ENCODE measurements at places on chromosomes 7 and 10.

DNA sequence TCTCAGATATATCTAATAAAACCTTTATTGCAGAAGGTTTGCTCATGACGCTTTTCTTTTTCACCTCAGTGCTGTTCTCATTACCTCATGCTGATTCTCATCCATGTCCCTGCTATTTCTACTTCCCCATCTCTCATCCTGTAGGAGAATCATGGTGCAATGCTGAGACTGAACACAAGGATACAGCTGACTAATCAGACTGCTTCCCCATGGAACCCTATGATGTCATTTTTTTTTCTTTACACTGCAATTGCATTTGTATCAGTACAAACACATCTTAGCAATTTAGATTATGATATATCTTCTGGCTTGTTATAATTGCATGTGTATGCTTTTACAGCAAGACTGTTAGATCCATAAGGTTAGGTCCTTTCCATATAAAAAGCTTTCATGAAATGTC is 93.7 kb downstream of the SEMA3A start:
- no peak for DNase-seq

GRCh38 chr10:121452581-121452980 is 145.7 kb downstream of the FGFR2 start:
- no peak for DNase-seq

DNA sequence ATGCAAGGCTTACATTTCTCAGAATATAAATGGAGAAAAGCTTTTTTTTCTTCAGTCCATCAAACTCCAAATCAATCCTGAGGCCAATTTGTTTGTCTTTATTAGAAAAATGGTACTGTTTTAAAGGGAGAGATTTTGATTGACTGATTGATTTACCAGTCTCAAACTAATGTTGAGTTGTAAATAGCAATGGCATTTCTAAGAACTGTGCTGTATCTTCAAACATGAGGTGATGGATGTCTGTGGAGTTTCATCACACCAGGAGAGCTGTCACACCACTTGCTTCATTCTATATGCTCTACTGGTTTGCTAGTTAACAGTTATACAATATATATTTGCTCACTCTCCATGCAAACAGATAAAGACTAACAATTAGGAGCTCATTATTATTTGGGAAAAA is 39.0 kb upstream of the LRRTM3 start:
- no peak for DNase-seq

- no peak for DNase-seq
These were observed 31.5 kb upstream of the KMT2E start for GRCh38 chr7:104982308-104983075.

- no peak for DNase-seq
These were observed 137.3 kb downstream of the ANLN start for GRCh38 chr7:36526863-36527548.
